ENCODE measurements at places on chromosomes 13 and 19.

DNA sequence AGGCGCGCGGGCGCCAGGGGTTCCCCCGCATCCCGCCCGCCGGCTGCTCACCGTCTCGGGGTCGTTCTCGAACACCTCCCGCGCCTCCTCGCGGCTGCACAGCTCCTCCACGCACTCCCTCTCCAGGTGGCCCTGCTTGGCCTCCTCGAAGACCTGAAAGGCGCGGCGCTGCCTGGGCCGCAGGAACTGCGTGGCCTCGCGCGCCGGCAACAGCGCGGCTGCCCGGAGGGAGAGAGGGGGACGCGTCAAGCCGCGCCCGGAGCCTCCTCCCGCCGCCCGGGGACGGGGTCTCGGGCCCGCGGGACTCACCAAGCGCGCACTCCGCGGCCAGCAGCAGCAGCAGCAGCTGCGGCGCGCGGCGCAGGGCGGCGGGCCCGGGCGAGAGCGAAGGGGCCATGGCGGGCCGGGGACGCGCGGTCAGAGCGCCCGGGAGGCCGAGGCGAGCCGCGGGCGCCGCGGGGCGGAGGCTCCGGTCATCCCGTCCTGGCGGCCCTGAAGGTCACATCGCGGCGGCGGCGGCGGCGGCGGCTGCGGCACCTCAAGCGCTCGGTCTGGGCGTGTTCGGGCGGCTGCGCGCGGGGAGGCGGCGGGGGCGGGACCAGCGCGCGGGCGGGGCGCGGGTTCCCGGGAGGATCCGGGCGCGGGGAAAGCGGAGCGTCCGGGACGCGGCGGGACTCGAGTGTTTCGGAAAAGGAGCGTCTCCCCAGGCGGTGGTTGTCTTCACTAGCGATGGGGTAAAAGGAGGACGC is at the start of gene GAS6:
TSS of gene GAS6 (minus strand) at position 553 of the 749 bp plus-strand sequence. CDS start at position 397, 156 bp downstream.
- DNase-seq: peak; percentile 33

GRCh38 chr13:49419276-49419675 is 24.6 kb downstream of the CAB39L start:
- DNase-seq: no peak

DNA sequence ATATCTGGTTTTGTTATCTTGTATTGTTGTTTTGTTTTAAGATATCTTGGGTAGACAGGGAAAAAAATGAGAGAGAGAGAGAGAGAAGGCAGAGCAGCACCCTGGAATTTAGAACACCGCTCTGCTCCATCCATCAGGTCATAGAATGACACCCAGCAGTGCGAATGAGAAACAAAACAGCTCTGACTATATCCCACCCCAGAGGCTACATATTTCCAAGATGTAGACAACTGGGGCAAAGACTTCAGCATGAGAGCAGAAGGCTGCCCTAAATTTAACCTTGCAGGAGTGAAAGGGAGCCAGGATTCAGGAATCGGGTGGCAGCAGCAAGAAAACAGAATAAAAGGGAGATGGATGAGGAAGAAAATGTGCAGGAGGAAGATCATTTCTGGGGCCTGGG is 46.5 kb downstream of the TNFSF13B start:
- DNase-seq: no peak

- no peak for DNase-seq
These were observed 18.8 kb upstream of the SPC24 start for GRCh38 chr19:11174336-11174735.

GRCh38 chr13:40670307-40670706 is 3.9 kb upstream of the FOXO1 start:
- no peak for DNase-seq

GRCh38 chr19:31262725-31263191 is 86.5 kb downstream of the TSHZ3 start:
- DNase-seq: no peak

DNA sequence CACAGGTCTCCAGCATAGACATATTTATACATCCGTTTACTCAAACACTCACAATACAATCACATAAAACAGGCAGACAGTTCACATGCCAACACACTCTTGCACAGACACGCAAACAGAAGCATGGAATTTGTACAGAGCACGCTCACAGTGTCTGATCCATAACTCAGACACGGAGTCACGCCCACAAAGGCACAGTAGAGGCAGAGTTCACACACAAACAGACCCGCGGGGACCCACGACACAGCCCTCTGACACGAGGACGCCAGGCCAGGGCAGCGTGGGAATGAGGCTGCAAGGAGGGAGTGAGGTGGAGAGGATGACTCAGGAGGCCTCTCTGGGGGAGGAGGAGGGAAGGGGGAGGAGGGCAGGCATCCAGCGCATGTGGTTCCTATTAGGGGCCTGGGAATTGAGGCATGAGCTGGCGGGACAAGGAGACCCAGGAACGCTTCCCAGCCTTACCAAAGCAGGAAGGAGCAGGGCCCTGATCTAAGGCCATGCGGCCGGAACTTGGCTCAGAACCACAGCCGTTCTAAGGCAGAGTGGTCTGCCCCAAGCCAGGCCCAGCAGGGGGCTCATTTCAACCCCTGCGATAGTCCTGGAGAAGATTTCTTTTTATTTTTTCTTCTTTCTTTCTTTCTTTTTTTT is 9.1 kb upstream of the OLFM2 start:
- DNase-seq: no peak

GRCh38 chr19:49573425-49573824 is 6.9 kb downstream of the NOSIP start:
- no peak for DNase-seq

DNA sequence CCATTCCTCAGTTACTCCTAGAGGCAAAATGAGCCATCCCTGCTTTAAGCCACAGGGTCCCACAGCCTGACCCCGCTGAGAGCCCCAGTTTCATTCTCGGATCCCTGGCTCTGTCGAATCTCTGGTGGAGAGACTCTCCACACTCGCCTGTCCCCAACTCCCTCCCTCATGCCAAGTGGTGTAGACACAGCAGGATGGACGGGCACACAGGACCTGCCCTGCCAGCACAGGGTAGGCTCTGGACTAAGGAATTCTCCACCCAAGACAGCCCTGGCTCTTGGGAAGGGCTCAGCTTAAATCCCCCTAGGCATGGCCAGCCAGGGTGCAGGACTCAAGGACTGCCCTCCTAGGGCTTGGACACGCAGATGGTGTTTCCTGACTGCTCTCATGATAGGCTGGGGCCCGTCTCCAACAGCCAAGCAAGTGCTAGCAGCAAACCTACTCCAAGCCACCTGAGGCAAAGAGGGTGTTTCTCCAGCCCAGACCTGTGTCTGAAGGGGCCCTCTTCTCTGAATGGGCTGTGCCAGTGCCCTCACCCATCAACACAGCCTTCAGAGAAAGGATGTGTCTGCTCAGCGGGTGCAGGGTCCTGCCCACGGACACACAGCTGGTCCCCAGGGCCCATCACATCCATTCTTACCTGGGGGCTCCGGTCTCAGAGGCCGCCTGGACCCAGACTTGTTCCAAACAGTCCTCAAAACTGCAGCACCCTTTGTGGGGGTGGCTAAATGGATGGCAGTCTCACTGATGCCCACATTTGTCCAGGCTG is 65.3 kb downstream of the PEPD start:
- DNase-seq: no peak

- no peak for DNase-seq
These were observed 7.1 kb downstream of the UBE2S start for GRCh38 chr19:55400281-55401087.

GRCh38 chr19:15532779-15533521 is 24.6 kb downstream of the CYP4F22 start:
- no peak for DNase-seq

DNA sequence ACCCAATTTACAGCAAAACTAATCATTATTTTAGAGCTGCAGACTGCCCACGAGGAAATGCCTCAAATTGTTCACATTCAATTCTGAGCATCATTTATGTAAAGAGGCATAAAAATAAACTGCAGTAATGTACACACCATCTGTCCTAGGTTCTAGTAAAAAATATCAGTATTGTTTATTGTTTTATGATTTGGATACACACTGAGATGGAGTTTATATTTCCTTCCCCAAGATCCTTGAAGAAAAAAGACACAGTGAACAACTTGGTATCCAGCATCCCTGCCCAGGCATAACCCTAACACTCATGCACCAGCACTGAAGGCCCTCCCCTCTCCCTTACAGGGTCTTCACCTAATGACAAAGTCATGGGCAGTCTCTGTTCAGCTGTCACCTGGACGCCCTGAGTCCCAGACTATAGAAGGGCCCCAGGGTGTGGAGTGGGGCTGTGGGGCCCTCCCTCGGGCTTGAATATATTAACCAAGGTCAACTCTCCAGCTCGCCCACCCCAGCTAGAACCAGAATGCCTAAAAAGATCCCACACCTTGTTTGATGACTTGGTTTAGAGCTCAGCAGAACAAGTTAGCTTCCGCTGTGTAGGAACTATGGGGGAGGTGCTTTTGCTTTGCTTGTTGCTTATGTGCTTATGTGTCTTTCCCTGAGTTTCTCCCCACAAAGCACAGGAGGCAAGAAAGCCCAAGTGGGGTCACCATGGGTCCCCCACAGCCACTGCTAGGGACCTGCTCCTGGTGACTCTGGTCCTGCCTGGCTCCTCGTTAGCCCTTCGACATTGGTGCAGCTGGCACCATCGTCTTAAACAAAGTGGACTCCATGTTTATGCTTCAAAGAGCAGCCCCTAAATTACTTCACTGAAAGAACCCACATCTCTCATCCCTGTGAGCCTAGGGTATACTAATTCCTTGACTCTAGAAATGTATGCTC is 111.1 kb downstream of the COL4A1 start:
- DNase-seq: no peak

GRCh38 chr19:16861011-16861410 is 27.8 kb upstream of the F2RL3 start:
- DNase-seq: no peak

- DNase-seq: no peak
These were observed 19.1 kb downstream of the KLF5 start for GRCh38 chr13:73077865-73078264.

GRCh38 chr13:76499891-76500290 is 386.3 kb downstream of the KCTD12 start:
- DNase-seq: no peak

All from stimulated activated naive CD8-positive, alpha-beta T cell treated with anti-CD3 and anti-CD28 coated beads, Interleukin-15, amount 100 ng/mL, for 72 hours (primary cell).